ENCODE measurements at places on chromosomes 3 and 15. TPM values are rescaled to one million over a fixed set of nuclear protein-coding genes. Genes with fewer than 3 reads are reported as not detected.

ARGFX gene
- total RNA-seq: not detected

- DNase-seq: no peak
These were observed 22.2 kb upstream of the TRIM42 start for GRCh38 chr3:140655678-140656077.

FOXL2NB gene
- 0.11 TPM for total RNA-seq

GRCh38 chr15:44595246-44595645 lies 58.3 kb downstream of the EIF3J start:
- no peak for DNase-seq

GRCh38 chr3:81003008-81003645 lies 758.3 kb downstream of the GBE1 start:
- no peak for DNase-seq

- no peak for DNase-seq
These were observed 8.5 kb downstream of the KLHL18 start for GRCh38 chr3:47291158-47291753.

UPK1B gene
- 1.0 TPM for total RNA-seq

GRCh38 chr3:77500721-77501120 lies 460.8 kb downstream of the ROBO2 start:
- DNase-seq: no peak

ADCY5 gene
- total RNA-seq: 93.7 TPM

DNA sequence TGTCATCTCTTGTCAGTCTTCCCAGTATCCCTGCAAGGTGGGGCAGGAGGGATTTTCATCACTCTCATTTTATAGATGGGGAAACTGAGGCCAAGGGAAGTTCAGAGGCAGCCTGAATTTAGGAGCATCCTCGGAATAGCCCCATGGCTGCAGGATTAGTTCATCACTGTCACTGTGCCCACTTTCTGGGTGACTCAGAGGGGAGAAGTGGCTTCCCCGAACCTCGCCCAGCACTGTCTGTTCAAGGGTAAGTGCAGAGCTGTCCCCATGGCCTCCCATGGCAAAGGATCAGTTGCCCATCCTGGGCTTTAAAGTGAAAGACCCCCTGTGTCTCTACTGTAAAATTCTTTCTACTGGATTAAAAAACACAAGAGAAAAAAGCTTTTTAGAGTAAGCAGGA lies 60.0 kb upstream of the SEC13 start:
- no peak for DNase-seq

DNA sequence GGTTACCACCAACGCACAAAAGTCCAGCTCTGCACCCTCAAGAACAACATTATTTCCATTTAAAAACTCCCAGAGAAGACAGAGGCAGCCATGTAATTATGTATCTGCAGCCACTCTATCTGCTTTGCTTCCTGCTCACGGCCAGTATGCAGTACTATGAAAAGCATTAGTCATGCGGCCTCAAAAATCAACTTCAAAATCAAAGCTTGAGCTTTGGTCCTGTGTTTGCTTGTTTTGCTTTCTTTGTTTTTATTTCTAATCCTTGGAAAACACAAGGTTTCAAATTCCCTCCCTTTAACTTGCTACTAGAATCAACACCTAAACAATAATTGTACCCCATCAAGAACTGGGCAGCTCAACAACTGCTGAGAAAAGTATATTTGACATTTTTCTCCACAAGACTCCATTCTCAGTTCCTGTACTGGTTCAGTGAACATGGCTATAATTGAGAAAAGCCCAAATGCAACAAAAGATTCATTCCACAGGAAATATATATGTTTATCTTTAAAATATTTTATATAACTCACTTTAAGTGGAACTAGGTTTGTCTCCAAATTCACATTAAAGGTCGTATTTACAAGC lies 37.6 kb downstream of the GBE1 start:
- no peak for DNase-seq

- peak; percentile 72 for DNase-seq
These were observed 80.5 kb upstream of the CCNL1 start for GRCh38 chr3:157240408-157240807.

TMCO5A gene
- not detected for total RNA-seq

GRCh38 chr15:64452988-64453688 lies 7.2 kb upstream of the ZNF609 start:
- peak; percentile 46 for DNase-seq

GRCh38 chr3:8536096-8537056 lies 34.8 kb downstream of the LMCD1 start:
- DNase-seq: peak; percentile 66

DNA sequence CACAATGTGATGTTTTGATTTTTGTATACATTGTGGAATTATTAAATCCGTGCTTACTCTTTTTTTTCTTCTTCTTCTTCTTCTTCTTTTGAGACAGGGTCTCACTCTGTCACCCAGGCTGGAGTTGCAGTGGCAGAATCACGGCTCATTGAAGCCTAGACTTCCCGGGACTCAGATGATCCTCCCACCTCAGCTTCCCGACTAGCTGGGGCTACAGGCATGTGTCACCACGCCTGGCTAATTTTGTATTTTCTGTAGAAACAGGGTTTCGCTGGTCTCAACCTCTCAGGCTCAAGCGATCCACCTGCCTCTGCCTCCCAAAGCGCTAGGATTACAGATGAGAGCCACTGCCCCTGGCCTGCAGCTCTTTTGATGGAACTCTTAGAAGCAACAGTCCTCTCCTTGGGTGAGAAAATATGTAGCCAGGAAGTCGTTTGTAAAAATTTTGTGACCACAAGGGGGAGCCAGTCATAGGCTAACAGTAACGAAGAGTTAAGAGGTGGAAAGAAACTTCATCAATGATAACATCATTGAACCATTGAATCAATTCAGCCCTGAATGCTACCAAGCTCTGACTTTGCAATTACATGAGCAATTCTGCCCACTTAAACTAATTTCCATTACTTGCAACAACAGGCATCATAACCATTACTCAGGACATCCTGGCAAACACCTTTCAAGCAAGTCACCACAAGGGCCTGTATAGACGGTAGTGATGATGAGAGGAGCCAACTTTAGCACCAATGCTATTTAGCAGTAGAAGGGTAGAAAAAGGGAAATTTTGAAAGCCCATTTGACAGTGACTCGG lies 16.7 kb upstream of the CMTM7 start:
- peak; percentile 81 for DNase-seq

CHD2 gene
- 118 TPM for total RNA-seq

CACNA1D gene
- total RNA-seq: 66.7 TPM

- no peak for DNase-seq
These were observed 16.4 kb downstream of the PXYLP1 start for GRCh38 chr3:141248064-141248463.

GRCh38 chr3:51276046-51276445 lies 109.0 kb upstream of the MANF start:
- DNase-seq: no peak

ADAMTS9 gene
- total RNA-seq: 168 TPM

BSN gene
- total RNA-seq: 2.1 TPM

- DNase-seq: peak; percentile 91
These were observed at the start of gene PRTG for GRCh38 chr15:55742927-55743728. TSS of gene PRTG (minus strand) at chr15:55743152. CDS start at chr15:55742931, 221 bp downstream.

MASP1 gene
- total RNA-seq: 507 TPM

- DNase-seq: no peak
These were observed 90.6 kb downstream of the TNFAIP8L3 start for GRCh38 chr15:51004103-51004551.

- no peak for DNase-seq
These were observed 201.8 kb upstream of the TPM1 start for GRCh38 chr15:62840526-62841268.

- no peak for DNase-seq
These were observed 49.9 kb downstream of the CHRD start for GRCh38 chr3:184429786-184430185.

- no peak for DNase-seq
These were observed 4.3 kb downstream of the TMPRSS7 start for GRCh38 chr3:112038863-112039262.

GOLGA8M gene
- 0.36 TPM for total RNA-seq

DNA sequence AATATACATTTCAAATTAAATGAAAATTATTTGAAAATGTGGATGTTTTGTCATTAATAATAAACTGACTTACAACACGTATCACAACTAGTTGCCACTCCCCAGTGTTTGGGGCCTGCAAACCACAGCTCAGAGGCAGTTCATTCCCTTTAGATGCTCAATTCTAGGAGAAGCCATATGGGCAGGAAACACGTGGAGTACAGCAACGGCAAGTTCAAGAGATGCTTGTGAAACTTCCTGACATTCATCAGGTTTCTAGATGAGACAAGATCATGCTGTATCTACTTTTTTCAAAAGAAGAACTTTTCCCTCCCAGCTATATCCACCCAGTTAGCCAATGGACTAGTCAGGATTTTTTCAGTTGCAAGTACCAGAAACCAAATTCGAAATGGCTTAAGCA lies 17.6 kb upstream of the PLA2G4D start:
- DNase-seq: no peak

MME gene
- 5.5 TPM for total RNA-seq

TUSC7 gene
- not detected for total RNA-seq

- peak; percentile 60 for DNase-seq
These were observed 779 bp upstream of the CTNNB1 start for GRCh38 chr3:41198526-41198925.

- no peak for DNase-seq
These were observed 125.3 kb upstream of the BCL6 start for GRCh38 chr3:187870360-187871203.

DNA sequence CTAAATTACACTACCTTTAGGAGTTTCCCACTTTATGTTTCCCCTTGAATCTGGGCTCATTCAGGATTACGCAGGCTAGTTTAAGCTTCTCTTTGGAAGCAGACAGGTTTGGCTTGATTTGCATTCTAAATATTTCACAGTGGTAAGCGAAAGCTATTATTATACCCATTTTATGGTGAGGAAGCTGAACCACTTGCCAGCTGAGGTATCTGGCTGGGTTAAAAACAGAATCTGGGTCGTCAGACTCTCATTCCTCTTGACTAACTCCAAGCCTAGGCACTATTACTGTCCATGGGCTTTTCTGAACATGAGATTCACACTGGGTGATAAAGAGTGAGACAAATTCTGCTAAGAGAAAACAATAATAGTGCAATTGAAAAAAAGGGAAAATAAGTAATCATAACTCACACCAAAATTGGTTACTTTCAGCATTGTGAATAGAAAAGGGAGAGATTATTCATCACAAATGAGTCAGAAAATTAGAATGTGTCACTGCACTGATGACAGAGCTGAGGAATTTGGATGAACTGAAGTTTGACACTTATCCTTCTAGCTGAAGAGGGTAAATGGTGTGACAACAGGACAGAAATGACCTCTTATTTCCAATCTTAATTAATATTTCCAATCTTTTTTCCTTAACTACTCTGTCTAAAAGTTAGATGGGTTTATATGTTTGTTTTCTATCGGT lies 211.3 kb downstream of the TIGIT start:
- no peak for DNase-seq

DNA sequence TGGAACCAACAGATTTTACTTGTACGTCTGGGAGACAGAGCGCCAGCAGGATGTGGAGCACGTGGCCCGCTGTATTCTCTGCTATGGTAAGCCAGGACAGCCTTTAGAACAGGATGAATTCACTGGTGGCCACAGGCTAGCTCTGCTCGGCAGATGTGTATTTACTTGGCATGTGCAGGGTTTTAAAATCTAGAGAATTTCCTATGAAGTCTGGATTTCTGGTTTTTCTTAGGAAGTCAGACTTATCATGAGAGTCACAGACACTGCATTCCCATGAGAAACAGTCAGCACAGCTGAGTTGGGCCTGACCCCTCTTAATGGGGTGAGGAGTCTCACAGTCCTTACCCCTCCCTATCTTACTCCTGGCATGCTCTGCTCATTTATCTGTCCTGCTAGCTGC lies 84.6 kb upstream of the COL6A5 start:
- peak; percentile 29 for DNase-seq

SPESP1 gene
- not detected for total RNA-seq

DNA sequence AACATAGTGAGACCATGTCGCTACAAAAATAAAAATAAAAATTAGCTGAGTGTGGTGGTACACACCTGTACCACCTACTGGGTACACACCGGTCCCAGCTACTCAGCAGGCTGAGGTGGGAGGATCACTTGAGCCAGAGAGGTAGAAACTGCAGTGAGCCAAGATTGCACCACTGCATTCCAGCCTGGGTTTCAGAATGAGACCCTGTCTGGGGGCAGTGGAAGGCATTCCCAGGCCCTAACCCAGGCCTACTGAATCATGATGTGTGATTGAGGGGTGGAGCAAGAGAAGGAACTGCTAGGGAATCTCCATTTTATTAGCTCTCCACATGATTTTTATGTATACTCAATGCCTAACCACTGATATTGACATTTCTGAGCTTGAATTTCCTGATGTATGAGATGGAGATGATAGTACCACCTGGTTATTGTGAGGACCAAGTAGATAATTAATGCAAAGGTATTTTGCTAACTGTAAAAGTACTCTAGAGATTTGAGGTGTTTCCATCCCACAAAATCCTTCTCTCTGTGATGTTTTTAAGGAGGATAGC lies 169.5 kb upstream of the UMPS start:
- no peak for DNase-seq

DNA sequence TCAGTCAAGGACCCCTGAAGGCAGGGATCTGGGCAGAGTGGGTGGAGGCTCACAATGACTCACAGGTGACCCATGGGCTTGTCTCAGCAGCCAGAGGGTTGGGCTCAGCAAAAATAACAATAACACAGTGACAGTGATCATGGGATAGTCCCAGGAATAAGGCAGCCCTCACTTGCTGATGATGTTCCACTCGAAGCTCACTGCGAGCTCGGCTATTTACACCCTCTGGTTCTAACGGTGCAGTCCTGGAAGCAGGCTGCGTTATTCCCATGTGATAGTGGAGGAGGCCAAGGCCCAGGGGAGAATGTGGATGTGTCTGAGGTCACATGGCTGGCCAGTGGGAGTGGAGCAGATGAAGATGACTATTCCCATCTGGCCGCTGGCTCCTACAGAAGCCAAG lies 16.2 kb downstream of the CCDC33 start:
- peak; percentile 47 for DNase-seq

OCA2 gene
- 0.63 TPM for total RNA-seq

- no peak for DNase-seq
These were observed 32.9 kb downstream of the DNAJB8 start for GRCh38 chr3:128433837-128434165.

DOCK3 gene
- 1.3 TPM for total RNA-seq

TIPIN gene
- total RNA-seq: 15.0 TPM

DNA sequence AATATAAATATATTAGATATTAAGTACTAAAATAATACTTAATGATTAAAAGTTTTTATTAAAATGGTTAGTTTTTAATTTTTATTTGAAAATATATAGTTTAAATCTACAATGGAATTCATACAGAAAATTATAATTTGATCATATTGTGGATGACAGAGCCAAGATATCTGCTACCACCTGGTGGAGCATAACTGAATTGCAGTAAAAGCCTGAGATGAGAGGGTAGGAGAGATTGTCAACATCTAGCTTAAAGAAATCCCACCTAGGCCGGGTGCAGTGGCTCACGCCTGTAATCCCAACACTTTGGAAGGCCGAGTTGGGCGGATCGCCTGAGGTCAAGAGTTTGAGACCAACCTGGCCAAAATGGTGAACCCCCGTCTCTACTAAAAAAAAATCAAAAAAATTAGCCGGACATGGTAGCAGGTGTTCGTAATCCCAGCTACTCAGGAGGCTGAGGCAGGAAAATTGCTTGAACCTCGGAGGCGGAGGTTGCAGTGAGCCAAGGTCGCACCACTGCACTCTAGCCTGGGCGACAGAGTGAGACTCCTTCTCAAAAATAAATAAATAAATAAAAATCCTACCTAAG lies 25.1 kb upstream of the CSTA start:
- no peak for DNase-seq

Data from cardiac muscle cell (in vitro differentiated cells and primary cell).